ENCODE measurements at places on chromosomes 16 and 17. TPM values are rescaled to one million over a fixed set of nuclear protein-coding genes. Genes with fewer than 3 reads are reported as not detected.

Gene PRAC1
- not detected for total RNA-seq

Gene MILR1
- not detected for total RNA-seq

Gene DHX58
- 12.2 TPM for total RNA-seq

Gene TGFB1I1
- total RNA-seq = 50.7 TPM

Gene RNF222
- total RNA-seq = 0.21 TPM

GRCh38 chr17:48611681-48612455 lies 1.1 kb upstream of the HOXB7 start:
- DNase-seq = no peak

GRCh38 chr16:27618606-27619327 lies 68.8 kb downstream of the KATNIP start:
- DNase-seq = no peak

DNA sequence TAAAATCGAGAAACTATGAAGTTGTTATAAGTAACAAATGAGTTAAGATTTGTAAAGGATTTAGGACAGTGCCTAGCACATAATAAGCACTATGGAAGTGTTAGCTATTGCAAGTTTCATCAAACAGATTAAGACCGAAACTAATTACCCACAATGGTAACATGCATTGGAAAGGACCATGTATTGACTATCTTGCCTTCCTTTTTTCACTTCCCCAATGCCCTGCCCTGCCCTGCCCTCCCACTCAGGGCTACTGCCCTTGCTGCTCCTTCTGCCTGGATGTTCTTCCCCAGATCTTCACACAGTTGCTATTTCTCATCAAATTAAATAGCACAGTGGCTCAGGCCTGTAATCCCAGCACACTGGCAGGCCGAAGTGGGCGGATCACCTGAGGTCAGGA lies 202.1 kb upstream of the PSMD7 start:
- DNase-seq = no peak

DNA sequence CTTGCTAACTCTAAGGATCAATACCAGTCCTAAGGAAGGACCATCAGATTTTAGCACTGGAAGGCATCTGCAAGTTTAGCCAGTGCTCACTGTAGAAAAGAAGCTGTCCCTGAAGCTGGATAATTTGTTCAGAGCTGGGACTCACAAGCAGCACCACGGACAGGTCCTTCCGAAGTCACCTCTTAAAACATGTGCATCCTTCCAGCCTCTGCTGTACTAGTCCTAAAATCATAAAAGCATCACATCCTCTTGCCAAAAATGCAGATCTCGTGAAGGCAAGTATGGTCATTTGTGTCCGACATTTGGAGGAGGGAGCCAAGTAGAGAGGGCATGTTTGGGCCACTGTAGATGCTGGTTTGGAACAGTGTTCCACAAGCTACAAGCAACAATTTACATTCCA lies 506.9 kb downstream of the RBFOX1 start:
- DNase-seq = no peak

- no peak for DNase-seq
Measured at GRCh38 chr16:58842156-58842555, 108.0 kb upstream of the GOT2 start.

- peak; percentile 43 for DNase-seq
Measured at GRCh38 chr16:11675561-11676511, 7.6 kb downstream of the SNN start.

DNA sequence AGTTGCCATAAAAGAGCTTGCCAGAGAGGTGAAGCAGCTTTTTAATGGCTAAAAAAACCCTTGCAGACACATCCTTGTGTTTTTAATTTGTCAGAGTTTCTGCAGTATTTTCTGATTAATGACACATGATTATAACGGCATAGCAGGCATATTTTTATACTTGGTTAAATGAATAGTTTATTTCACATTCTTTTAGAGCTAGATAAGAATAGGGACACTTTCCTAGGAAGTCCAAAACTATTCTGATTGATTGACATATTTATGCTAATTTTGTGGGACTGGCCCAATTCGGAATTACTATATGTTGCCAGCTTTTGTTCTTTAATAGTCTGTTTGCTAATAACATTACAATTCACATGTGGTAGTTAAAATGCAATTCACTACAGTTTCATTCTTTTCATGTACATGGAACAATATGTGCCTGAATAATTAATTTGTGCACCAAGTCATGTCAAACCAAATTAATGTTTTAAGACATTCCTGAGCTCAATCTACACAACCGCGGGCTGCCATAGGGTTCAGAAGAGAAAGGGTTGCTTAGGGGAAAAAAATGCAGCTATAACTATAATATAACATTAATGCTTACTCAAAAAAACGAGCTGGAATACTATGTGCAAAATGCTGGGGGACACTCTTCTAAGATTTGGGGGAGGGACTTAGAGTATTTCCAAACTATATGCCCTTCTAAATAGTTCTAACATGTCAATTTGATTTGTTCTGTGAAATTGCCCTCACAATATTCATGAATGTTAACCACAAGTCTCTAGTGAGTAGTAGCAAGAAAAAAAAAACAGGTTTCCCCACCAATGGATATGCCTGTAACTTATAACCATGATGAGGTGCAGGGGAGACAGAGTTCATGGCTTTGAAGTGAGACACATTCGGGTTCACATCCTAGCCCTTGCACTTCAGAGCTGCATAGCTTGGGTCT lies 305.4 kb downstream of the CEP112 start:
- no peak for DNase-seq

DNA sequence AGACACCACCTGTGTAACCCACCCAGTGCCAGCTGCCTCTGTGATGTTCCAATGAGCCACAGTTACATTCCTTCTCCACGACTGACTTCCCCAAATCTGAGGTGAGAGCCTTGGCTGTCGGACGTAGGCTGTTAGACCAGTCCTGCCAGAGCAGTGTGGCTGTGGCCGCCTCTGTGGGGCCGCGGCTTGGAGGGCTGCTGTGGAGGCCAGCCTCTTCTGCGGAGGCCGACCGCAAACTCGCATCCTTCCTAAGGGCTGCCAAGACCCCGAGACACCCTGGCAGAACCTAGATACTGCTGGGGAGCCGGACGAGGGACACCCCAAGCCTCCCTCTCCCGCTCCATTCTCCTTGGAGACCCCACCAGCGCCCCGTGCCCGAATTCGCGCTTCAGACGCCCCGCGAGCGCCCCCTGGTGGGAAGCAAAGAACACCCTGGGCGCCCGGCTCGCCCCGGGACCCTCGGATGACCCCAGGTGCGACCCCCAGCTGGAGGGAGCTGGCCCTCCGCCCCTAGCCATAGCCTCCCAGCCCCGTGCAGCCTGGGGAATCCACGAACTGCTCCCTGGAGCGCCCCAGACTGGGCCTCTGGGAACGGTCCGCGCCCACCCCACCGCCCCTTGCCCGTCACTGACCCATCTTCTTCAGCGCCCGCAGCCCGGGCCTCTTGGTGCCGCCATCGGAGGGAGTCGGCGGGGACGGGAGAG lies 547 bp downstream of the PLCD3 start:
- DNase-seq = peak; percentile 51

DNA sequence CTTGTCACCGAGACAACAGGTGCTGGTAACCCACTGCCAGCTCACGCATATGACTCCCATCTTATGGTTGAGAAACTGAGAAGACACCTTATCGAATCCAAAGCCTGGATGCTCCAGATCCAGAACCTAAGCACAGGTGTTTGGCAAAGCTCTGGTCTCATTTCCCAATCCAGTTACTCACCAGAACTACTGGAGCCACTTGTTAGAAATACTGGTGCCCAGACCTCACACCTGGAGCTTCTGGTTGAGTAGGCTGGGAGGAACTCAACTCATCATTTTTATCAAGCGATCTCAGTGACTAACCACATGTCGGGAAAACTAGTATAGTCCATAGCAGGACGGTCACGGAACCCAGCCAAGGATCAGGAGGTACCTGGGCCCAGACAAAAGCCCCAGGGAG lies 86.7 kb upstream of the RCVRN start:
- no peak for DNase-seq

GRCh38 chr16:17159617-17160016 lies 311.1 kb downstream of the XYLT1 start:
- no peak for DNase-seq

- no peak for DNase-seq
Measured at GRCh38 chr17:78258323-78259191, 27.1 kb downstream of the TMEM235 start.

DNA sequence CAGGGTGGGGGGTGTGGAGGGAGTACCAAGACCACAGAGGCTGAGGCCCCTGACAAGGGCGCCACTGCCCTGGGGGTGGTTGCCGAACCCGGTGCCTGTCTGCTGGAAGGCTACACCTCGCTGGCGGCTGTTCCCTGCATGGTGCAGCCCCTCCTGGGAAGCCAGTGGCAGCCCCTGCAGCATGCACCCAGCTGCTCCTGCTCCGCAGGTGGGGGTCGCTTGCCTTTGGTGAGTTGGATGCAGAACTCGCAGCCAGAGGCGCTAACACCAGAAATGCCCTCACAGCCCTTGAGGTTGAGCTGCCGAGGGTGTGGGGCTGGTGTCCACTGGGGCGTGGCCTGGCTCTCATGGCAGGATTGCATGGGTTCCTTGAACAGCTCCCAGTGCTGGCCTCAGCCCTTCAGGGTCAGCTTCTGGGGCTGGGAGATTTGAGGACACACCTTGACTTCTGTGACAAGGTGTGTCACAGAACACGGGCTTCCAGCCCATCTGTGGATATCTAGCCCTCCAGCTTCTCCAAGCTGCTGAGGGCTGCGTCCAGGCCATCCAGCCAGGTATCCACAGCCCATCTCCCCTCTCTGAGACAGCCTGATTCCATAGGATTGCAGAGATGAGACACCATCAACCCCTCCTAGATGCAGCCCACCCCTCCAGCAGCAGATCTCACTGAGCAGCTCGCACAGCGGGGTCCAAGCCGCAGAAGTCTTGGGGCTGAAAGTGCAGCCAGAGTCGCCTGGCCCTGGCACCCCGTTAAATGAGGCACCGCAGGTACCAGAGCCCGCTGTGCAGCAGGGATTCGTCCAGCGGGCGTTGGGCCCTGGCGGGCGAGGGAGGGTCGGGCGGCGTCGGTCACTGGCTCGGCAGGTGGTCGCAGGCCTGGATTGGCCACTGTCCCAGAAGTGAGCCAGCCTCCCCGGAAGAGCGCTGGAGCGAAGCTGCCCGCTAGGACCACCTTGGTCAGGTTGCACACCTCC lies 586.3 kb downstream of the KCNJ18 start:
- DNase-seq = no peak
